Dermis microvascular lymphatic vessel endothelial cell (primary cell): ENCODE measurements at places on chromosomes 16 and 17.
A peak's percentile ranks its signal among the peaks of the same experiment; 100 is the strongest.

DNA sequence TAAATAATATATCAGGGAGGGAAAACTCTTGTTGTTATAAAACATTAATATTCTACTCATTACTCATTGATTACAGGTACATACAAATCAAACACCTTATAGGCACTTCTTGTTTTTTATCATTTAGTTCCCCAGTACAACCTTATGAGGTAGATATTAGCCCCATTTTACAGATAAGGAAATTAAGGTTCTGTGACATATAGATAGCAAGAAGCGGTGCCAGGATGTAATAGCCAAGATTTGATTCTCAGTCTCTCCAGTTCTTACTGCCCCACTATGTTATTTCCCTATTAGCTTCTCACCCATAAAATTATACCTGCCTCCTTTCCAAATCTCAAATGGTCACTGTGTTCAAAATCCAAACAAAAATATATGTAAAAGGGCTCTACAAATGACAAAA is 36.9 kb downstream of the CMTM3 start:
- no peak for DNase-seq

DNA sequence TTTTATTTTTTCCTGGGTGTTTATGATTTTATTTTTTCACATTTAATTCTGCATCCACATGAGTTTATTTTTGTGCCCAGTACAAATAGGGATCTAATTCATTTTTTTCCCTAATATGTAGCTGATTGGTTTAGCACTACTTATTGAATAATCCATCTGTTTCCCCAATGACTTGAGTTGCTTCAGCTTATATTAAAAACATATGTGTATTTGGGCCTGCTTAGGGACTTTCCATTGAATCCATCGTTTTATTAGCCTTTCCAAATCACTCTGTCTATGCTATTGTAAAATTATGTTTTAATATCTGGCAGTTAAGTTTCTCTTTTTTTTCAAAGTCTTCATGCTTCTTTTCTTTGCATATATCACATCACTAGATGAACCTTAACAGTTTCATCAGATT is 42.2 kb downstream of the WWP2 start:
- DNase-seq, result no peak

- DNase-seq, result no peak
Observed at GRCh38 chr16:30889721-30890120, 4.2 kb downstream of the BCL7C start.

DNA sequence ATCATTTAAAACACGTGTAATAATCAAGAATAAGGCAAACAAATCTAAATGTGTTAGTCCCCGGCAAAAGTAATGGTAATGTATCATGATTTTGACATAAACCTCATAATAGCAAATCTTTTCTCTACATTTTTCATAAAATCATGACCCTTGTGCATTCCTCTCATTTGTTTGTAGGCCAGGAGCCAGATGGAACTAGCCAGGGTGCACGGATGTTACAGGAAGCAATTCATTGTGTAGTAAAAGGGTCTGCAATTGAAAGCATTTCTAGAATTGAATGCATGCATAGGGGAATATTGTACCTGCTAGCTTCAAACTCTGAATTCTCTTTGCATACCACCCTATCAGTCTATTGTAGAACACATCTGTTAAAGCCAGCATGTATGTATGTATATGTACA is 66.6 kb downstream of the CNTNAP4 start:
- no peak for DNase-seq

DNA sequence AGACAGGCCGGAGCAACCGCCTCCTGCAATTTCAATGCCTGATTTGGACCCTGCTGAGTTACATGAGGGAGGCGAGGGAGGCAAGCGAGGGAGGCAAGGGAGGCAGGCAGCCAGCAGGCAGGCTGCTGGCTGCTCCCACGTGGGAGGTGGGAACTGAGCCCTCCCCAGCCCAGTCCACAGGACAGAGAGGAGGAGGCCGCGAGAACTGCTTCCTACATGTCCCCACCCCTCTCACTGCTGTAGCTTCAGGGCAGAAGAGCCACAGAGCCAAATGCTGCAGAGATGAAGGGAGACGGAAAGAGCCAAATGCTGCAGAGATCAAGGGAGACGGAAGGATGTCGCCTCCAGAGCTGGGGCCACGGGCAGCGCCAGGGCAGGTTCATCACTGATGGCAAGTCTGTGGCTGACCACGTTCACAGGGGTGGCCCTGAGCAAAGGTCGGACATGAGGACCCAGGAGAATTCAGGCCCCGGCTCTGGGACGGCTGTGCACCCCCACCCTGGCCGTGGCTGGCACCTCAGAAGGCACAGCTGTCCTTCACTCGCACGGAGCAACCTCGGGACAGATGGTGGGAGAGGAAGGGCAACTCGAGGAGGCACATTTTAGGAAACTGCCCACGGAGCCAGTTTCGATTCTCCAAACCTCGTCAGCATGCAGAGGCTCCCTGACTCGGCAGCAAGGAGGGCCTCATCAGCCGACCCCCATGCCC is 21.5 kb downstream of the RPH3AL start:
- DNase-seq, result no peak

GRCh38 chr16:12415072-12415471 is 388.6 kb downstream of the CPPED1 start:
- DNase-seq, result no peak

DNA sequence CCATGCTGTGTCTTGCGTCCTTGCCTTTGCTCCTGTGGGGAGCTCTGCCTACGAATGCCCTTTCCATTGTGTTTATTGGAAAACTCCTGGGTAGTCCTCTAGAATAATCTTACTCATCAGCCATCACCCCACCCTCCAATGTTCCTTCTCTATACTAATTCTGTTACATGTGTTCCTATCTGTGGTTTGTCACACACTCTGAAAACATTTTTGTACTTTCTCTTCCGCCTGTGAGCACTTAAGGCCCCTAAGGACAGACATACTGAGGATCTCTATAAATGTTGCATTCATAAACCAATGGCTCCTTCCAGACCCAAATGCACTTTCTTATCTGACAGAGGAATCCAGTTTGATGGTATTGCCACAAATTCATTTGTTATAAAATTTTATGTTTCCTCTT is 53.9 kb upstream of the MON1B start:
- no peak for DNase-seq

- DNase-seq, result no peak
Observed at GRCh38 chr16:52492789-52493357, 54.1 kb downstream of the TOX3 start.

GRCh38 chr17:8074554-8074953 is 13.0 kb downstream of the ALOX12B start:
- DNase-seq, result no peak

DNA sequence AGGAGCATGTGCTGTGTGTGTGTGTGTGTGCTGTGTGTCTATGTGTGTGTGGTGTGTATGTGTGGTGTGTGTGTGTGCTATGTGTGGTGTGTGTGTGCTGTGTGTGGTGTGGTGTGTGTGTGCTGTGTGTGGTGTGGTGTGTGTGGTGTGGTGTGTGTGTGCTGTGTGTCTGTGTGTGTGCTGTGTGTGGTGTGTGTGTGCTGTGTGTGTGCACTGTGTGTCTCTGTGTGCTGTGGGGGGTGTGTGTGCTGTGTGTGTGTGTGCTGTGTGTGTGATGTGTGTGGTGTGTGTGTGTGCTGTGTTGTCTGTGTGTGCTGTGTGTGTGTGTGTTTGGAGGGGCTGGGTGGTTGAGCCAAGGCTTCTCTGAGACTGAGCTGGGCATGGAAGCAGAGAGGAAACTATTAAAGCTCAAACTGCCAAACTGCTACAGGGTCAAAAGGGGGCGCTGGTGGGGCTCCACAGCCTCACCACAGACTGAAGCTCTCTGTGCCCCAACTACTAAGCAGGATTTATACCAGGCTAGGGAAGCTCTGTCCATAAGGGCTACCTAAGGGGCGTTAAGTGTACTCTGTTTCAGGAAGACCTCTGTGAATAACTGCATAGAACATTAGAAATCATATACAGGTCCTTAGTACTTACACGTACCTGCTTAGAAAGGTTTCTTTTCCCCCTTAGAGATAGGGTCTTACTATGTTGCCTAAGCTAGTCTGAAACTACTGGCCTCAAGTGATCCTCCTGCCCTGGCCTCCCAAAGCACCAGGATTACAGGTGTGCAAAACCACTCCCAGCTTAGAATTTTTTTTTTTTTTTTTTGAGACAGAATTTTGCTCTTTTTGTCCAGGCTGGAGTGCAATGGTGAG is 27.8 kb upstream of the GHDC start:
- peak; percentile 84 for DNase-seq

- no peak for DNase-seq
Observed at GRCh38 chr17:48631693-48632578, 5.8 kb upstream of the HOXB9 start.

GRCh38 chr17:43907425-43907981 is at the start of gene MPP2:
MPP2 (minus strand) TSS chr17:43907536; CDS start chr17:43904460, 3,076 bp downstream.
- DNase-seq, result no peak
